ENCODE measurements at places on chromosomes 1 and 21. TPM values are rescaled to one million over a fixed set of nuclear protein-coding genes. Genes with fewer than 3 reads are reported as not detected.

SMYD3 gene
- 23.8 TPM for total RNA-seq

DNA sequence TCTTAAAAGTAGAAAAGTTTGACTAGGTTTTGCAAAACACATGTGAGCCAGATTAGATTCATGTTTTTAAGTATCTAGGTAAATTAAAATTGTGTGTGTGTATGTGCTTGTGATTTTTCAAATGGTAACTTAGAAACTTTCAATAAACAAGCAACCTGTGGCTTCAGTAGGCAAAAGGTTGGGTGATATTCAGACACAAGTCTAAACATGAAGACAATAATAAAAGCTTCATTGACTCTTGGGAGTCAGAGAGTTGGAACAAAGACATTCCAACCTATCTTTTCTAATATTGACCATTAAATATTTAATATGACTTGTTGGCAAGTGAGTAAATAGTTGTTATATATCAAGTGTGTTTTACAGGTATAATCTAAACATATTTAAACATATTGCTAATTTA lies 1049.6 kb upstream of the ADGRL4 start:
- no peak for DNase-seq

- DNase-seq, result no peak
Observed at GRCh38 chr1:158180741-158181576, at the start of gene CD1D. CD1D (plus strand) TSS chr1:158180895; CDS start chr1:158181102, 207 bp downstream.

DNA sequence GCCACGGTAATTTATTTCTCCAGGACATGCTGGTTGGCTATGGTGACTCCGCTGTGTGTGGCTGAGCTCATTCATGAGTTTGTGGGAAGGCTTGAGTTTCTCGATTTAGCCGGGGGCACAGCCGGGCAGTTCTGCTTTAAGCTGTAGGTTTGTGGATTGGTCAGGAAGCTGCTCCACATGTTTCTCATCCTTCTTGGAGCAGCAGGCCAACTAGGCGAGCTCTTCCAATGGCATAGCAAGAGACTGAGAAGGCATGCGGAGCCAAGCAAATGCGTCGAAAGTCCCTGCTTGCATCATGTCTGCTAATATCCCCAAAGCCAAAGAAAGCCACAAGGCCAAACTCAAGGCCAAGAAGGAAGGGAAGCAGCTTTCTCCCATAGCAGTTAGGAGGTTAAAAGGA lies 71.6 kb upstream of the GREM2 start:
- no peak for DNase-seq

DNA sequence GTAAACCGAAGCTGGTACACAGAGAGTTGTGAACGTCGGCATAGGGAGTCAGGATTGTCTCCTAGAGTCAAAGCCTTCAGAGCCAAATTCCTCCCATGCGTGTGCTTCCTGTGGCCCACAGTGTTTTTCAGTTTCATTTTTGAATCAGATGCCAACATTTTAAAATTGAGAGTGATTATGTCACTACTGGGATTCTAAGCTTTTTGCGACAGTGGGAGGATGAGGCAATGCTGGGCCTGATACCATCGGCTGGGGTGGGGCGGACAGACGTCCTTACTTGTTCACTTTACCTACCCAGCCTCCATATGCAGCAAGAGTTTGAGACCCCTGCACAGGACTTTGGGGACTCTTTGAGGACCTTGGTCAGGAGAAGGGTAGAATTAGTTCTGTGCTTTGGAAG lies 1.3 kb upstream of the KLHDC7A start:
- no peak for DNase-seq

- no peak for DNase-seq
Observed at GRCh38 chr21:42847726-42848125, 31.6 kb downstream of the WDR4 start.

GJA4 gene
- total RNA-seq, result not detected

DNA sequence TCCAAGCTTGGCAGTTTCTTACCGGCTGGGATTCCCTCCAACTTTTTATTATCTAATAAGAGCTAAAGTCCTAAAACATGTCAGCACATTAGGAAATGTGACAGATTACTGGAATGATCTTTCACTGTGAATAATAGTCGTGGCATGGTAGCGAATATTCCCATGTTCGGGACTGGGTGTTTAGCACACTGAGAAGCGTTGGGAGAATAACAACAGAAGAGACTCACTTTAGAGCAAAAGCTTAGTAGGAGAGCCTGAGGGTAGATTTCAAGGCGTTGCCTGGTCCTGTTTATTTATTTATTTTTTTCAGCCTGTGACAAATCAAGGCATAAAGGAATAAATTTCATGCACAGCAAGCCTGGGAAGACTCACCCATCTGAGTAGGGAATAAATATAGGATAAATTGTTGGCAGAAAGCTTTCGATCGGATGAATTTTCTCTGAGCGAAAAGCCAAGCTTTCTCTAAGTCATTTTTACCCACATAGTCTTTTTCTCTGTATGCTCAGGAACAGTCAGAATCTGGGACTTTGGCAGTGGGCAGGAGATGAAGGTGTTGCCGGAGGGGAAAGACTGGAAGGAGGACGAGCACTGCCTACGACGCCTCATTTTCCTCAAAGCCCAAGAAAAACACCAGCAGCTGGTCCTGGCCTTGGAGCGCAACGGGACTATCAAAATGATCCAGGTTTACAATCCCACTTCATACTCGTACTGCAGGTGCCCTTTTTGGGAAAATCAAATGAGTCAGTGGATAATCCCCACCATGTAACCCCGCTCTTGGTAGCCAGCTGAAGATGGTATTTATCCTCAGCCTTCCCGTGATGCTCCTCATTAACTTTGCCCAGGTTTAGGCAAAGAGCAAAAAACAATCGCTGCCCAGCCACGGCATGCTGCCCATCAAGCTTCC lies 97.2 kb downstream of the WDR64 start:
- DNase-seq, result no peak

IL10 gene
- not detected for total RNA-seq

DNA sequence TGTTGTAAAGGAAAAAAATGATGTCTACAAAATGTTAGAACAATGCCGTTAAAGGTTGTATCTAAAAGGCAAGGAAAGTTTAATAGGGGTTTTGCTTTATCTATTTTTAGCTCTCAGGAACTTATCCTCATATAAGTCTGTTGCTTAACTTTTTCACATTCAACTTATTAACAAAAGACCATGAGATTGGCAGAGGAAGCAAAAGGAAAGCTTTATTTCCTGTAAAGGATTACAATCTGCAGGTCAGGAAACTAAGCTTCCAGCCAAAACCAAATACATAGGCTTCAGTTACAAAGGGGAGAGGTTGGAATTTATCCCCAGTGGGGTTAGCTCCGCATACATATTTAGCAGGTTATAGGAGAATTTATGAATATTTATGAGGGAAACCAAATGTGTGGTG lies 58.7 kb upstream of the KIAA1614 start:
- no peak for DNase-seq

DNA sequence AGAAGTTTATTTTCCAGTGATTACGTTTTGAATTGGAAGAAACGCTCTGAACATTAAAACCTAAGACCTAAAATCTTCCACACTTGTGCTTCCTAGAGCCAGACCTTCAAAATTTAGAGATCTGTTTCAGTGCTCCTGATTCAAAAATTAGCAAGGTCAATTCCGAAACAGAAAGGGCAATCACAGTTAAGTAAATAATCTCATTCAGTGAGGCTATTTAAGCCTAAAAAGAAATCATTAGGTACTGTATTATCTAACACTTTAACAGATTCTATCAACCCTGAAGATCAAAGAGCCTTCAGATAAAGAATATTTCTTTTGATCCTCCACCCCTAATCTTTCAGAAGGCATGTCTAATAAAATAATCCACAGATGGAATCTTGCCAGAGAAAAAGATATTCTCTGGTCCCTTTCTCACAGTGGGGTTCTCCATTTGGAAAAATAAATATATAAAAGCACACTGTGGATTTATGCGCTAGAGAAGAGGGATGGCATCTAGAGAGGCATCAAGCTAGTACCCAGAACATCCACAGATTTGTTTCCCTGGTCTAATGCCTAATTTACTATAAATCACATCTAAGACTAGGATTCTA lies 54.4 kb downstream of the ZZZ3 start:
- no peak for DNase-seq

APOBEC4 gene
- total RNA-seq, result not detected

- DNase-seq, result no peak
Observed at GRCh38 chr1:20538760-20539551, 13.4 kb upstream of the FAM43B start.

SLC44A3 gene
- total RNA-seq, result 9.3 TPM

DNA sequence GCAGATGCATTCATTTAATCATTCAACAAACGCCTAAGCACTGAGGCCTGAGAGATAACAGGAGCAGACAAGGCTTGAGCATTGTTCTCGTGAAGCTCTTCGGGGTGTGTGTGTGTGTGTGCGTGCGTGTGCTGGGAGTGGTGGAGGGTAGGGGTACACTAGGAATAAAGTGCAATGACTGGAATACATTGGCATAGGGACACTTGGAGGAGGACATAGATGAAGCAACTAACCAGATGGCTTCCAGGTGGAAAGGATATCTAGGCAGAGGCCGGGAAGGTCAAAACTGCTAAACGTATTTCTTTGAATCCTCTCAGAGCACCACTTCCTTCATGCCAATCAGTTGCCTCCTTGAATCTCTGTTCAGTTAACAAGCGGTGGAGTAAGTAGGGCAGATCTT lies 92.6 kb downstream of the TPR start:
- DNase-seq, result no peak

- DNase-seq, result peak; percentile 67
Observed at GRCh38 chr1:55718758-55719671, 503.9 kb upstream of the USP24 start.

CYP4B1 gene
- not detected for total RNA-seq

RBM34 gene
- total RNA-seq, result 66.6 TPM
